ENCODE measurements at places on chromosomes 16 and 17.

DNA sequence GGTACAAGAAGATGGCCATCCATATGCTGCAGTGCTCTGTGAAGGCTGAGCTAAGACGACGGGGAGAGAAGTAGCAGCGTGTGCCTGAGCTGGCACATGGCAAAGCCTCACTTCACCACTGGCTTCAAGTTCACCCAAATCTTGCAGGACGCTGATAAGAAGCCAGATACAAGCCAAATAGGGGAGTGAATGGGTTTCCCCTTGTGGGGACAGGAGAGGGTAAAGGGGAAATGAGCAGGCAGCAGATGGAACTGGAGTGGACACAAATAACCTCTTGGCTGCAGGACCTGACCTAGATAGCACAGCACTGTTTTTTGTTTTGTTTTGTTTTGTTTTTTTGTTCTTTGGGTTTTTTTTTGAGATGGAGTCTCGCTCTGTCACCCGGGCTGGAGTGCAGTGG, 21.0 kb upstream of the PITPNA start:
- no peaks in the 10 kb centered on the region for H3K36me3 ChIP-seq
- DNase-seq, result no peak
- no peaks in the 10 kb centered on the region for H3K4me1 ChIP-seq
- H3K27me3 ChIP-seq, result no peaks in the 10 kb centered on the region

- no peak overlapping the region for H3K4me3 ChIP-seq
- no peaks in the 10 kb centered on the region for H3K36me3 ChIP-seq
- H3K27ac ChIP-seq, result no peak overlapping the region
- H3K4me1 ChIP-seq, result no peaks in the 10 kb centered on the region
- DNase-seq, result no peak
Measured at GRCh38 chr17:18235743-18236256, 10.4 kb downstream of the LLGL1 start.

DNA sequence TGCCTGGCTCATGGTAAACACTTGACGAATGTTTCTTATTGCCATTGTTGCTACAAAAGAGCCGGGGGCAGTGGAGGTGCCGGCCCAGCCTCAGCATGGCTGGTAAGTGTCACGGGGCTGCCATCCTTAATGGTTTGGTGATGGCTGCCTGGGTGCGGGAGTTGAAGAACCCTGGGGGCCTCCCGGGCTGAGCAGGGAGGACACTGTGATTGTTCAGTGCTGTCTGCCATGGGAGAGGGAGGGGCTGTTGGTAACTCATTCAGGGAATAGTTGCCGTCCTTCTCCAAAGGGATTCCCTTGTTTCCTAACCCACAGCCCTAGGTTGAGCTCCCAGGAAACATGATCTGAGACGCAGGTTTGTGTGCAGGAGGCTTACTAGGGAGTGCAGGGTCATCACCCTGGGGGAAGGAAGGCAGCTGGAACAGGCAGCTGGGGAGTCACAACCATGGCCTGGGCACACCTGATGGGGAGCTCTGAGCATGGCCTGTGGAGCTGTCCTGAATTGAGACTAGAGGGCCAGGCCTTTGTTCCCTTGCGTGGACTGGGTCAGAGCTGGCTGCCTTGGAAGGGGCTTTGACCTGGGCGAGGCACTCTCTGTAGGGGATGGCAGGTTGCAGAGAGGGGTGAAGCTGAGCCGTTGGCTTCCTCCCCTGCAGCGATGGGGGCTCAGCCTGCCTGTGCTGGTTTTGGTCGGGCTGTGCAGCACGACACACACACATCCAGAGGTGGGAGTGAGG, 85.7 kb downstream of the PLCG2 start:
- H3K4me3 ChIP-seq, result no peak overlapping the region
- no peak for DNase-seq
- H3K36me3 ChIP-seq, result no peaks in the 10 kb centered on the region
- H3K27me3 ChIP-seq, result no peaks in the 10 kb centered on the region
- no peak overlapping the region for H3K27ac ChIP-seq
- no peaks in the 10 kb centered on the region for H3K4me1 ChIP-seq

- no peaks in the 10 kb centered on the region for H3K36me3 ChIP-seq
- H3K4me3 ChIP-seq, result no peak overlapping the region
- no peak overlapping the region for H3K27ac ChIP-seq
Measured at GRCh38 chr17:67491681-67492024, 114.6 kb downstream of the PITPNC1 start.

Data from colonic mucosa (tissue), 4 donors.